ENCODE measurements at places on chromosomes 7 and 10.
A peak's percentile ranks its signal among the peaks of the same experiment; 100 is the strongest.

GRCh38 chr10:91198781-91199180 lies 21.7 kb upstream of the PCGF5 start:
- no peak for DNase-seq

GRCh38 chr7:106309362-106309761 lies 24.6 kb upstream of the NAMPT start:
- DNase-seq, result no peak

DNA sequence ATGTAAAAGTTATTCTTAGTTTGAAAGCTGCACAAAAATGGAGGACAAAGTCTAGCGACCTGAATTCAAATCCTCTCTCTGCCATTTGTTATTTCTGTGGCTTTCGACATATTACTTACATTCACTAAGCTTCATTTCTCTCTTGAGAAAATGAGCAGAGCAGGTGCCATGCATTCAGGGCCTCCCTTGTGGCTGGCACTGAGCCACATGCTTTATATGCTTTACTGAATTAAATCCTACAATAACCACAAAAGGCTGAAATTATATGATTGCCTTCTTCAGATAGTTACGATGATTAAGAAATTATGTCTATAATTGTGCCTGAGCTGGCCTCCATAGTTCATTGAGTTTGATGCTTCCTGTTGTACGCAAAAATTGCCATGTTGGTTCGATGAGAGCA lies 98.7 kb downstream of the NPSR1 start:
- DNase-seq, result no peak

GRCh38 chr7:133053321-133053891 lies 28.5 kb downstream of the CHCHD3 start:
- DNase-seq, result no peak

- no peak for DNase-seq
These were observed 33.4 kb downstream of the INPP5A start for GRCh38 chr10:132570771-132571649.

DNA sequence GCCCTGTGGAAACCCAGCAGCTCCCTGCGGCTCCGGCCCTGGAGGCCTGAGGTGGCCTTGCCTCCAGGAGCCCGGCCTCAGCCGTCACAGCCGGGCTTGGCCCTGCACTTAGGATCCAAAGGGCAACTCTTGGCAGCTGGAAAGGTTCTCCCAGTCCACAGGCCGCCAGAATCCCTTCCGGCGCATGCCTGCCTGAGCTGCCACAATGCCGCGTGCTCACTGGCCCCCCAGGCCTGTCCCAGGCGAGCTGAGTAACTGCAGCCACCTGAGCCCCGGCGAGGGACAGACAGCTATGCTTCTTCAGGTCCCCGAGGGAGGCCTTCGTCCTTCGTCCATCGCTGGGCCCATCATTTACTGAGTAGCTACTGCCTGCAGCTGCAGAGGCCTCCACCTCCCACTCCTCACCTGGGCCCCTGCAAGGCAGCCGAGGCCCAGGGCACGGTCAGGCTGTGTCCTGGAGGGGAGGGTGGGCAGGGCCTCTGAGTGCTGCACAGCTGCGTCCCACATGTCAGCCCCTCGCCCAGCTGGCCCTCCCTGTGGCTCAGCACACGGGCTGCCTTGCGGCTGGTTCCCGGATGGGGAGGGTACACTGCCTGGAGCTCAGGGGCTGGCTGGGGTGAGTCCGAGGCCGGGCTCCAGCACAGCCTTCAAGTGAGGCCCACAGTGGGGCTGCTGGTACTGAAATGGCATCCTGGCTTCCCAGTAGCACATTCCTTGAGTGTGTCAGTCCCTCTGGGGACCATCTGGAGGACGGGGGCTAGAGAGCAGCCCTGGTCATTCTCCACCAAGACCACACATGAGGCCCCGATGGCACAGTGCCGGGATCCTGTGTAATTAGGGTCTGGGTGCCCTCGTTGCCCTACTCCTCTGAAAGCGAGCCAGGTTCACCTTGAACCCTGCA lies 172.5 kb downstream of the ELFN1 start:
- peak; percentile 80 for DNase-seq

- DNase-seq, result no peak
These were observed 241.5 kb downstream of the PCDH15 start for GRCh38 chr10:54559498-54559897.

DNA sequence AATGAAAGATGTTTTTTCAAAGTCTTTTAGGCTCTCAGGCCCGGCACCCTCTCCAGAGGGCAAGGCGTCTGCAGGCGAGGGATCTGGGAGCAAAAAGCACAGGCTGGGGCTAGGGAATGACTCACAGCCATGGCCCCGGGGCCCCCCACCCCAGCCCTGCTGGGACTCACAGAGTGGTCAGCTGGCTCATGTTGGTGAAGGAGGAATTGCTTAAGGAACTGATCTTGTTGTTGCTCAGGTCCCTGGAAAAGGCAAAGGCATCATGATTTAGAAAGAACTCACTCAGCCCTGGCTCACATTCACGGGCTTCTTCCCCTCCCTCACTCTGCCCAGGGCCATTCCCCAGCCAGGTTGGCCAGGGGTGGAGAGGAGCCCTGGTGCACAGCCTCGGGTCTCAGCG lies 151.5 kb downstream of the SLIT1 start:
- DNase-seq, result no peak

DNA sequence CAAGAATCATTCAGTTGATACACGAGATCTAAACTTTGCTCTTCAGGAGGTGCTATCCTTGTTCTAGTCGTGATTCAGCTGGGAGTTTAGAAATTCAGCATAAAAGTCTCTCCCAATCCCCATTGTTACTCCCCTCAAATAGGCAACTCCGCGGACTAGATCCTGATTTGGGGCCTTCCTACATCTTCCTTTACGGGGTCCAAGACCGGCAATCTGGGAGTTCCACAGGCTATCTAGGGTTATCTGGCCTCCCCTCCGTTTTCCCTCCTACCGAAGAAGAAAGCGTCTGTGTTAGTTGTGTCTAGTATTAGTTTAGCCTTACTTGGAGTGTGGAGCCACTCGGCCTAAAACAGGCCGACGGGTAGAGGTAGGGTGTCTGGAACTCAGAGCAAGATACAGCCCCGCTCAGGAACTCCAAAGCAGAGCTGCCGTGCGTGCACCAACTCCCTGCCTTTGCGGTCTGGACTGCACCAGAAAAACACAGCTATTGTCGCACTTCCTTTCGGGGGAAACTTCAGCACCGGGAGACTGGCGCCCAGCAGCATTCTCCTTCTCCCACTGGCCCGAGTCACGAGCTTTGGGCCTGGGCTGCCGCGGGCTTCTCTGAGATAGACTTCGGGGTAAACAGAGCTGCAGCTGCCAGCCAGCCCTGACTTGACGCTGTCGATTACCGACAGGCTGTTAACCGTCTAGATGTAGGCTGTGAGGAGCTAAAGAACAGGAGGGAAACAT lies 1.5 kb upstream of the DLX5 start:
- DNase-seq, result no peak

- DNase-seq, result no peak
These were observed 210.6 kb upstream of the FZD8 start for GRCh38 chr10:35852721-35853120.

DNA sequence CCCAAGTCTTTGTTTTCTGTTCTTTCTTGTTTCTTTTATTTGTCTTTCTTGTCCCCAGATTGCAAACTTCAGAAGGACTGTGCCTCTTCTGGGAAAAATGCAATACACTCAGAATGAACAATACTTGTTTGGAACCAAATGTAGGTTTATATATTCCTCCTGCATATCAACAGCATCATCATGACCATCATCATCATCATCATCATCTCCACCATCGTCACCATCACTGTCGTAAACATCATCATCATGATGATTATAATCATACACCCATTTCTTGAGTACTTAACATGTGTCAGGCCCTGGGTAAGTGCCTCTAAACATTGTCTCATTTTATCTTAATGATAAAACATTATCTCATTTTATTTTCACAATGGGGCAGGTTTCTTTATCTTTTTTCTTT lies 476.8 kb downstream of the CCSER2 start:
- no peak for DNase-seq

DNA sequence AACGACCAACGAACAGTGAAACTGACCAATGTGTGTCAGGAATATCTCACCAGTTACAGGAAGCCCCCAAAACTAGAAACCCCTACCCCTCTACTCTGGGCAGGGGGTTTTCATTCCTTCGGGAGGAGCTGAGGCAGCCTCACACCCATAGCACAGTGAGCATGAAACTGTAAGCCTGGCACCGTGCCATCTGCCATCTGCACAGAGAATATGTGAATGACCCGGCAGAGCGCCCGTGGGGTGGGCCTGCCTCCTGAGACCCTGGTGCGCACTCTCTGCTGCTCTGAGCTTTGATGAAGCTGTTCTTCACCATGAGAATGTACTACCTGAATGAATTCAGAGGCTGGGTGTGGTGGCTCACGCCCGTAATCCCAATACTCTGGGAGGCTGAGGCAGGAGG lies 27.1 kb downstream of the DAGLB start:
- DNase-seq, result no peak

DNA sequence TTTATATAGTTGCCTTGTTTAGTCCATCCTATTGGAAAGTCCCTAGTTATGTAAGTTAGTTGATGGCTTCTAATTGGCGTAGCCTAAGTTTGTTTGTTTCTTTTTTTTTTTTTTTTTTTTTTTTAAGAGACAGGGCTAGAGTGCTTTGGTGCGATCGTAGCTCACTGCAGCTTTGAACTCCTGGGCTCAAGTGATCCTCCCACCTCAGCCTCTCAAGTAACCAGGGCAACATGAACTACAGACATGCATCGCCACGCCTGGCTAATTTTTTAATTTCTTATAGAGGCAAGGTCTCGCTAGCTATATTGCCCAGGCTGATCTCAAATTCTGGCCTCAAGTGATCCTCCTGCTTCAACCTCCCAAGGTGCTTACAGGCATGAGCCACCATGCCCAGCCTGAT lies 7.1 kb downstream of the CSGALNACT2 start:
- DNase-seq, result no peak

Measured in NCI-H524 (cell line).